ENCODE measurements at places on chromosomes 3 and 15.
A peak's percentile ranks its signal among the peaks of the same experiment; 100 is the strongest.

DNA sequence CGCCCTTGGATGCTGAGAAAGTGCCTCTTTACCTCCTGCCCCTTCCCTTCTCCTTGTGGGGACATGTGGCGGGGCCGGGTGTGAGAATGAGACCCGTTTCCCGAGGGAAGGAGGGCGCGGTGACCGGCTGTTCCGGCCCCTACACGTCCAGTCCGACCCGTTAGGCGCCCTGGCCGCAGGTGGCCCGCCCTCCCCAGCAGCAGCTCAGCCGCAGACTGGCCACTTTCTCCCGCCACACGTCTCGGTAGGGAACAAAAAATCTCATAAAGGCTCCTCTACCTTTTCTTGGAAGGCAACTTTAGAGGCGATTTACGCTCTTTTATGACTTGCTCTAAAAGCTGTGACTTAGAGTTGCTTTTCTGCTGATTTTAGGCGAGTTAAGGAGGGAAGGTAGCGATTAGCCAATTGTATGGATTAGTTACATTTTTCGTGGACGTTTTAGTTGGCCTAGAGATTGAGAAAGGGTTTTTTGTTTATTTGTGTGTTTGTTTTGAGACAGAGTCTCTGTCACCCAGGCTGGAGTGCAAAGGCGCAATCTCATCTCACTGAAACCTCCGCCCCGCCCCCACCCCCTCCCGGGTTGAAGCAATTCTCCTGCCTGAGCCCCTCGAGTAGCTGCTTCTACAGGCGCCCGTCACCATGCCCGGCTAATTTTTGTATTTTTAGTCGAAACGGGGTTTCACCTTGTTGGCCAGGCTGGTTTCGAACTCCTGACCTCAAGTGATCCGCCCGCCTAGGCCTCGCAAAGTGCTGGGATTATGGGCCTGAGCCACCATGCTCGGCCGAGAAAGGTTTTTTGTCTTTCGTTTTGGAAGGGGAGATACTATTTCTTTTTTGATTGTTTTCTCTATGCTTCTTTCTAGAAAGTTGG lies 8.3 kb upstream of the PGPEP1L start:
- no peak for DNase-seq

- no peak for DNase-seq
Observed at GRCh38 chr3:73270839-73271483, 209.5 kb downstream of the EBLN2 start.

GRCh38 chr3:139505829-139506386 lies 29.6 kb upstream of the RBP2 start:
- no peak for DNase-seq

GRCh38 chr3:32320080-32320479 lies 71.6 kb upstream of the CMTM7 start:
- DNase-seq = no peak

- peak; percentile 35 for DNase-seq
Observed at GRCh38 chr15:55587321-55588069, 650 bp downstream of the PYGO1 start.
